CD4-positive, alpha-beta T cell treated with Interleukin-1 beta for 1 hour (primary cell): ENCODE measurements at places on chromosomes 2 and 18.

DNA sequence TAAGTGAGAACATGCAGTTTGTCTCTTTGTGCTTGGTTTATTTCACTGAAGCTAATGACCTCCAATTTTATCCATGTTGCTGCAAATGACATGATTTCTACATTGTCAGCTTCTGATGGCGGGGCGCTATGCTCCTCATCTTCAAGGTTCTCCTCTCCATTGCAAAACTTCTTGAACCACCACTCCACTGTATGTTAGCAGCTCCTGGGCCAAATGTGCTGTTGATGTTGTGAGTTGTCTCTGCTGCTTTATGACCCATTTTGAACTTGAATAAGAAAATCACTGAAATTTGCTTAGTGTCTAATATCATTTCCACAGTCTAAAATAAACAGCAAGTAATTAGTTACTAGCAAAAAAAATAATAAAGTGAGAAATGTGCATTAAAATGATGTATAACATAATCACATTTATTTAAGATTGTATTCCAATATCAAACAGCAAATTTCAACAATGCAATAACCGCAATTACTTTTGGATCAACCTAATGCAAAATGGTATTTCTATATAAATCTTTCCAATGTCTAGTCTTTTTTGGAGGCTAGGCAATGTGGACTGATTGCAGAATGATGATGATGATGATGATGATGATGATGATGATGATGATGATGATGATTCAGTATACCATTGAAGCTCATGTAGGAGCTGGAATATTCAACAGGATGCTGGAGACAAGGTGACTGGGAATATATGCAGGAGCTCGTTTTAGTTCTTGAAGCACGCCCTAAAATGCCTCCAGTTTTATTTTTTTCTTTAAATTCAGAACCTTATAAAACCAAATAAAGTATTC lies 304.9 kb upstream of the KYNU start:
- DNase-seq = no peak

DNA sequence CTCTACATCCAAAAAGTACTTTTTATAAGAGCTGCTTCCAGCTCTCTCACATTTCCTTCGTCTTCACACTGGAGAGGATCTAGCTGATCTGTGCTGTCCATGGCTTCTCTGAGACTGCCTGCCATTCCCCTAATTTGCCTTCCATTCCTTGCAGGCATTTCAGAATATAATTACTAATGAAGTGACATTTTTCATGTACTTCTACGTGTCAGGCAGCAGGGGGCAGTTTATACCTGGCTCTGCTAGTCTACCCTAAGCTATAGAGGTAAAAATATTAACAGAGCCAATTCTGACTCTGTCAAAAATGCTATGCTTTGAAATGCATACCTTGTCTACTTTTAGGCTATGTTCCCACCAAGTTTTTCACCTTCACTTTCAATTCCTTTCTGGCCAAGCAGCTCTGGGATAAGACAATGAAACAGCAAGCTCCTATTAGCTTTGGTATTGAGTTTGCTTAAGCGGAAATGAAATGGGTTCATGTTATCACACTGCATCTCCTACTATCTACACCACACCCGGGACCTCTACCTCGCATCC lies 81.9 kb downstream of the MEP1B start:
- DNase-seq = no peak

GRCh38 chr2:69966496-69966895 lies 5.1 kb upstream of the ASPRV1 start:
- no peak for DNase-seq

GRCh38 chr2:111946294-111947114 lies 48.1 kb downstream of the MERTK start:
- DNase-seq = no peak

DNA sequence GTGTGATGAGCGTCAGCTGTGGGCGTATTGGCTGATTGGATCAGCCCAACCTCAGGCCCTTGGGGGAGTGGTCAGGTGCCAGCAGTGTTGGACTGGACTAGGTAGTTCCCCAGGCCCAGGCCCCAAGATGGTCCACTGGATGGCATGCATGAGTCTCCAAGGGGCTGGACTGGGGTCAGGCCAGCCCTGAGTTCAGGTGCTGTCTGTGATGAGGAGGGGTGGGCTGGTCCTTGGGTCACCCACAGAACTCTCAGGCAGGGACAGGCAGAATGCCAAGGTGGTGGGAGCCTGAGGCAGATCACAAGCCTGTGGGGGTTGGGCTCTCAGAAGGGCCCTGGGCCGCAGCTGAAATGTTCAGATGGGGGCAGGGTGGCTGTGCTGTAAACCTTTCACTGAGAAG lies 59.5 kb upstream of the THUMPD2 start:
- DNase-seq = no peak

GRCh38 chr18:77899972-77900754 lies 650.5 kb downstream of the GALR1 start:
- DNase-seq = peak; percentile 51

- no peak for DNase-seq
Observed at GRCh38 chr2:68727683-68728375, 6.8 kb upstream of the ARHGAP25 start.

DNA sequence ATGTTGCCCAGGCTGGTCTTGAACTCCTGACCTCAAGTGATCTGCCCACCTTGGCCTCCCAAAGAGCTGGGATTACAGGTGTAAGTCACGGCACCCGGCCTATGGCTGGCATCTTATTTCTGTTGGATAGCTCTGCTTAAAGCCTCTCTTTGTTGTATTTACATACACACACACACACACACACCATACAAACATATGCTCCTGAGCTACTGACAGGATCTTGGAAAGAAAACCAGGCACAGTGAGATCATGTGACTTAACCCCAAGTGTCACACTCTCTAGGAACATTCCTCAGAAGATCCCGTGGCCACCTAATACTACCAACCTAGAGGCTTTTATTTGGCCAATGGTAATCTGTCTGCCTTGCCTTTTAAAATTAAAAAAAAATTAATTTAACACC lies 85.1 kb upstream of the HAAO start:
- no peak for DNase-seq

DNA sequence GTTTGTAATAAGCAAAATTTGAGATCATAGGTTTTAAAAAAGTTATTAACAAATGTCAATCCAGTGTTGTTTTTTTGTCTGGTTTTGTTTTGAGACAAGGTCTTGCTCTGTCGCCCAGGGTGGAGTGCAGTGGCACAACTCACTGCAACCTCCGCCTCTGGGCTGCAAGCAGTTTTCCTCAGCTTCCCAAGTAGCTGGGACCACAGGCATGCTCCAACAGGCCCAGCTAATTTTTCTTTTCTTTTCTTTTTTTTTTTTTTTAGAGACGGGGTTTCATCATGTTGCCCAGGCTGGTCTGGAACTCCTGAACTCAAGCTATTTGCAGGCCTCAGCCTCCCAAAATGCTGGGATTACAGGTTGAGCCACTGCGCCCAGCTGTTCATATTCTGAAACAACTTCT lies 31.3 kb downstream of the GALNT3 start:
- no peak for DNase-seq

- DNase-seq = no peak
Observed at GRCh38 chr2:208049441-208049840, 24.1 kb upstream of the PLEKHM3 start.

DNA sequence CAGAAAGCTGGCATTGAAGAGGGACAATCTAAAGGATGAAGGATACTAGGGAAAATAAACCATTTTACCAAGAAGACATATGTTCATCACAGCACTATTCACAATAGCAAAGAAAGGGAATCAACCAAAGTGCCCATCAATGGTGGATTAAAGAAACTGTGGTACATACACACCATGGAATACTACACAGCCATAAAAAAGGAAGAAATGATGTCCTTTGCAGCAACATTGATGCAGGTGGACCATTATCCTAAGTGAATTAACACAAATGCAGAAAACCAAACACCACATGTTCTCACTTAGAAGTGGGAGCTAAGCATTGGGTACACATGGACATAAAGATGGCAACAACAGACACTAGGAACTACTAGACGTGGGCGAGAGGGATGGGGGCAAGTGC lies 7.2 kb upstream of the MFF start:
- no peak for DNase-seq

DNA sequence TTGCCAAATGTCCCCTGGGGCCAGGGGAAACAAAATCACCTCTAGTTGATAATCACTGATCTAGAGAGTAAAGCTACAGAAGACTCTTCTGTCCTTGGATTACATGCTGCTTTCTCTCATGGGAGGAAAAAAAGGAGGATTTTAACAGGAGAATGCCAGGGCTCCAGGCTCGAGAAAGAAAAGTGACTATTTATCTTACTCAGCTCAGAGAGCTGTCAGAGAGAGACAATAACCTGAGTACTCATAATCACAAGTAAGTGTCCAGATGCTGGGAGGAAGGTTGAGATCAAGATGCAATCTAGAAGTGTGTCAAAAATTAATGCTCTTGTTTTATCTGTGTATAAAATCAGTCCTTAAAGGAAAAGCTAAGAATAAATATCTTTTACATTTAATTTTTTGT lies 133.3 kb downstream of the PTRHD1 start:
- DNase-seq = no peak

DNA sequence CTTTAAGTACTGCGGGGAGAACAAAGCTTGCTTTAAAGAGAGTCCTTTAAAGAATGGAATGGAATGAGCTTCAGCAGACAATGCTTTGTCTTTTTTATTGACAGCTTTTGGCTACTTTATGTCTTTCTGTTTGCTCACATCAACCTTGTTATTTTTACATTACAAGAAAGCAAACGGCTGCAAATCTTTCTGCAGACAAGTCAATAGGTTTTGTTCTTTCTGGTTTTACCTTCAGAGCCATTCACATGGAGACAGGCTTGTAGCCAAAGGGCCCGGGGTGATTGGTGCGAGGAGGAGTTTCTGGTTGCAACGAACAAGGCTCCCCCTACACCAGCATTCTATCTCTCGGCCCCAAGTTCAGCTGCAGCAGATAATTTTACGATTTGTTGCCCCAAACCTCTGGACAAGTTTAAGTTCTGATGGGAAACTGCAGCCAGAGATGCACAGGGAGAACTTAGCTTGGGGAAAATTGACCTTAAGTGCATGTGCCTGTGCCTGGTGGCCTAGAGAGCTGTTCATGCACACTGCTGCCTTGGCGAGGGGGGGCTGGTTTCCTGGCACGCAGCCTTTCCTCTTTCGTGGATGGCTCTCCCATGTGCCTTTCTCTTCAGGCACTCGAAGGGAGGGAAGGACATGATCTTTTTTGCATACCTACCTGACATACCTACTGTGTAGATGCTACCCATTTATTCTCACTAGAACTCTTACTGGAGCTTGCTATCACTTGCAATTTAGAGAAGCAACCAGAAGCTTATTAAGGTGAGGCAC lies 543.2 kb downstream of the DCDC2C start:
- no peak for DNase-seq

DNA sequence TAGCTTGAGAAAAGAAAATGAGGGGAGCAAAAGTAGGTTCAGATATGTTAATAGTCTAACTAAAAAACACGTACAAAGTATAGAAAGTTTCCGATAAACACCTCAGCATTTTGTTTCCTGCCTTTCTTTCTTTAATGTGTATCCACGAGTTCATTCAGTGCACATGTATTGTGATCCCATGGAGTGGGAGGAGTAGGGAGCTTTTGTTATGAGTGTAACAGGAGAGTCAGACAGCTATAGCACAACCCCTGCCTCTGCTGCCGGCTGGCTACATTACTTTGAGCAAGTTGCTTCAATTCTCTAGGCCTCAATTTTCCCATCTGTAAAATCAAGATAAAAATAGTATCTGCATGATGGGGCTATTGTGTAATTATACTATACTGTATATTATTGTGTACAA lies 249.2 kb upstream of the FIGN start:
- no peak for DNase-seq

GRCh38 chr2:8548065-8548618 lies 133.7 kb upstream of the ID2 start:
- no peak for DNase-seq

GRCh38 chr2:109175350-109175678 lies 46.3 kb downstream of the SH3RF3 start:
- no peak for DNase-seq

DNA sequence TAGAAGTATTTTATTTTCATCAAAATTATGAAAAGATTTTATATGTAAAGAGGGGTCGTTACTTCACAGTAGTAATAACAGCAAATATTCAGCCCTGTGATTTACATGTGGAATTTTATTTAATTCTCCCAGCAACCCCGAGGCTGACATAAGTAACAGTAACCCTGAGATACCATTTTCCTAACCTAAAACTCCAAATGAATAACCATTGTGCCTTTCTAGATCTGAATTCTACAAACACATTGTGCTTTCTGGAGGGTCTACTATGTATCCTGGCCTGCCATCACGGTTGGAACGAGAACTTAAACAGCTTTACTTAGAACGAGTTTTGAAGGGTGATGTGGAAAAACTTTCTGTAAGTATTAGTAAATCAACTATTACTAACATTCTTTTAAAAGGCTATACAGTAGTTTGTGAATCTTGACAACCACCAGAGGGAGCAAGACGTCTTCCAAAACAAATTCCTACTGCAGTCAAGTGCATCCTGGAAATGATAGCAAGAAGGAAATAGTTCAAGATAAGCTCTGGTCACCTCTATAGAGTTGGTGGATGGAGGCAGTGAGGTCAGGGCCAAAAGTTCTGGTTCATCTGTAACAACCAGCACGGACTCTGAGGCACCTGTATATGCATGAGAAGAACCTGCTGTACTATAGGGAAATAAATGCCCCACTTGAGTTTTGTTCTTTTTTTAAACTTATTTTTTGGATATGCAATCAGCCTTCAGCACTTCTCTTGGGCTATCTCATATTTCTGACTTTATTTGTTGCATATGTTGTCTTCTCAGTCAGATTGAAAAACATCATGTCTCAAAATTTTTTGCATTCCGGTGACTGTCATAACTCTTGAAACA lies 37.4 kb downstream of the ACTR2 start:
- DNase-seq = no peak

GRCh38 chr2:11499081-11499743 lies 33.3 kb upstream of the E2F6 start:
- no peak for DNase-seq

DNA sequence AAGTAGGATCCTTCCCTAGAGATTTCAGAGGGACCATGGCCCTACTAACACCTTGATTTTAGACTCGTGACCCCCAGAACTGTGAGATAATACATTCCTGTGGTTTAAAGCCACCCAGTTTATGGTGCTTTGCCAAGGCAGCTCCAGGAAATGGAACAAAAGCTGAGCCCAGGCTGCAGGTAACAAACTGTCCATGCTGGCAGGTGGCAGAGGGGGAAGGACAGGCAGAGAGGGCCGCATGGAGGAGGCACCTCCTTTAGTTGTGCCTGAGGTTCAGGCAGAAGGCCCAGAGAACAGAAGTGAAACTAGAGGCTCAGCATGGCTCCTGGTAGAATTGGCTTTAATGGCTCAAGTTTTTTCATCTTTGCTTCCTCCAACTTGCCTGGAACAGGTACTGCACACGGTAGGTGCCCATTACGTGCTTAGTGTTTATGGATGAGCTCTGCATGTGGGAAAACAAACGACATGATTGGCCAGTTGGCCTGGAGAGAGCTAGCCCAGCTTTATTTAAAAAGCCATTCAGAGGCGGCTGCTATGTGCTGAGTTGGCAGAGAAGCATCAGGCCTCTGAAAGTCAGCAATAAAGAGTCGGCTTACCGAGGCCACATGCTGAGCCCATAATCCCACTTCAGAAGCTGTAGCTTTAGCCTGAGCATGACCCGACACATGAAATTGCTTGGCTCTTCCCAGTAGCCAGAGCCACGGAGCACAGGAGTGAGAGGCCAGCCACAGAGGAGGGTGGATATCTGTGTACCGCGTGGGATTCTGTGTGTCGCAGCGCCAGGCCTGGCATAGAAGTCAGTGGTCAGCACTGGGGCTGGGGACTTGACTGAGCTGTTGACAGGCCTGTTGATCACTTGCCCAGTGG lies 36.5 kb downstream of the HS1BP3 start:
- DNase-seq = no peak
